ENCODE measurements at places on chromosomes 3 and 15. TPM values are rescaled to one million over a fixed set of nuclear protein-coding genes. Genes with fewer than 3 reads are reported as not detected.

AGBL1 gene
- total RNA-seq = not detected

PP2D1 gene
- not detected for total RNA-seq

ROPN1 gene
- total RNA-seq = not detected

MNS1 gene
- total RNA-seq = 0.32 TPM

NMB gene
- 2.4 TPM for total RNA-seq

LHFPL4 gene
- not detected for total RNA-seq

HES1 gene
- 27.6 TPM for total RNA-seq

ZNF662 gene
- 0.81 TPM for total RNA-seq

FETUB gene
- total RNA-seq = not detected

TRPM7 gene
- total RNA-seq = 19.9 TPM

ATP13A4 gene
- total RNA-seq = 0.13 TPM

SHC4 gene
- 0.57 TPM for total RNA-seq

C3orf22 gene
- not detected for total RNA-seq

COL6A5 gene
- not detected for total RNA-seq

ESYT3 gene
- not detected for total RNA-seq

HRG gene
- total RNA-seq = not detected

PCBP4 gene
- 20.2 TPM for total RNA-seq

SPSB4 gene
- total RNA-seq = not detected

SYNPR gene
- total RNA-seq = not detected

CHRNA5 gene
- 2.6 TPM for total RNA-seq

TRH gene
- not detected for total RNA-seq

SLC28A2 gene
- total RNA-seq = not detected

NR2F2 gene
- total RNA-seq = 5.8 TPM

GOLGA8J gene
- 0.13 TPM for total RNA-seq

NME9 gene
- not detected for total RNA-seq

ZDHHC23 gene
- total RNA-seq = 2.6 TPM

Data from bladder microvascular endothelial cell (primary cell).